ENCODE measurements at places on chromosomes 11 and 22.

DNA sequence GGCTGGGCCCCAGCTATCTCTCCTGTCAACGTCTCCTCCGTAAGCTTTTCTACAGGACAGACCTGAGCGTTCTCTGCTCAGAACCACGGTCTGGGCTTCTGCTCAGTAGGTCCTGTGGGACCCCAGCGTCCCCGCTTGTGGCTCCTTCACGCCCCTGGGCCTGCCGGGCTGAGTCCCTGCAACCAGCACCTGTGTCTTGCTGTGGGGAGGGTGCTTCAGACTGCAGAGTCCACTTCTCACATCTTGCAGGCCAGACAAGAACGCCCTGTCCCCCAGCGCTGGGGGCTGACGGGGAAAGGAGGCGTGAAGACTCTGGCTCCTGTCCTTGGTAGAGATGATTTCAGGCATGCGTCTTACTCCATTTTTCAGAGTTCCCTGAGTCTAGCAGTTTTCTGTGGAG is 1480.8 kb downstream of the BRD1 start:
- no peak for DNase-seq

GRCh38 chr11:128343870-128344269 is 243.5 kb downstream of the ETS1 start:
- peak; percentile 32 for DNase-seq

DNA sequence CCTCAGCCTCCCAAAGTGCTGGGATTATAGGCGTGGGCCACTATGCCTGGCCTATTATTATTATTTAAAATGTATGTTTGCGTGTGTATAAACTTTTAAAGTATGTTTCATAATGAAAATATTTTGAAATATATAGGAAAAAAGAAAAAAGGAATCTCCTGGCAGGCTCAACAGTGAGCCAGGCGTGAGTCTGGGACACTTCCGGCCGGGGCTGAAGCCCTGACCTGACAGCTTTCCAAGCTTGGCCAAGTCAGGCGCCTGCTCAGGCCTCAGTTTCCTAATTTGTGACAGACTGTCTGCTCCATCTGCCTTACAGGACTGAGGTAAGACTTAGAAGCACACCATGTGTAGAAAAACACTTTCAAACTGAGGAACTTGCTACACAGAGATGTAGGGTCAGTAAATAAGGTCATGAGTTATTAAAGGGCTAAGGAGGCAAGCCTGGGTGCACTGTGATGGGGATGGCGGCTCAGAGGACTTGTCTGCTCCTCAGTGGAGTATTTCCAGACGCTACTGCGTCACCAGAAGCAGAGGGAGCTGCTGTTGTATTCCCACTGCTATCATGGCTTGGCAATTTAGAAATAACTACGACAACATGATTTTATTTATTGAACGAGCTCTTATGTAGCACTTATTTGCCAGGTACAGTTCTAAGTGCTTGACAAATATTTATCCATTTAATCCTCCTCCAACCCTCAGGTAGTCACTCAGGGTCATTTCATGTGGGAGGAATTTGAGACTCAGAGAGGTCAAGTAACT is 100.1 kb downstream of the PRR5L start:
- no peak for DNase-seq

DNA sequence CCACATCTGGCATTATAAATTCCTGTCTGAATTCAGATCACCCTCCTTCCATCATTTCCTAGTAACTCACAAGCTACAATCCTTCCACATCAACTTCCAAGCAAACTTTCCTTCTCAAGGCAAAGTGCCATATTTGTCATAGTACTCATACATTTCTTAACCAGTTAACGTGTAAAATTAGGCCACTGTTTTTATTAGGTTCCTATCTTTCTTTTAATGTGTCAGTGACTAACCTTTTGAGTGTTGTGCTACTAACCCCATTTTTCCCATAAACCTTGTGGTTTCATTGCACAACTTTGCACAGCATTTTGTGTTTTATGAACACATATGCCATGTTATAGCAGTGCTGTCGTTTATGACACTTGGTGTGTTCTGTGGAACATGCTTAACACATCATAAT is 90.1 kb downstream of the KIF18A start:
- DNase-seq = no peak

- no peak for DNase-seq
Measured at GRCh38 chr11:11862999-11863398, 21.2 kb downstream of the USP47 start.

- DNase-seq = no peak
Measured at GRCh38 chr11:17792161-17792560, 57.6 kb downstream of the KCNC1 start.

GRCh38 chr22:38448945-38449745 is 5.9 kb downstream of the KCNJ4 start:
- no peak for DNase-seq
